Fibroblast of the aortic adventitia (primary cell): ENCODE measurements at places on chromosomes 7 and 10.

- no peak for DNase-seq
These were observed 122.6 kb downstream of the PON1 start for GRCh38 chr7:95201727-95202126.

DNA sequence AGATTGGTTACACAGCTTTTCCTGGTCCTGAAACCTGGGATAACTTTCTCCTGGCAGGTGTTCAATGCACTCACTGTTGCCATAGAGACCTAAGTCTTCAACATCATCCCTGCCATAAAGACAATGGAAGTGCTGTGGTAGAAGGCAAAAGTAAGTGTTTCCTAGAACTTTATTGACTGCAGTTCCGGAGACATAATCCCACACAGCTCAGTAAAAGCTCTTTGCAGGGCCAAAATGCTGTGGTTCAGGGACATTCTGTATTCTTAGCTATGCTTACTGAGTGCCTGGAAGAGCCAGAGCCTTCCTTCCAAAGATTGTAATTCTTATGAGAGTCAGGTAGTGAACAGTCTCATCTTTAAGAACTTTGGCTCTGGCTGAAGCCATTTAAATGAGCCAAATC lies 5.3 kb downstream of the WIPF3 start:
- DNase-seq = no peak

DNA sequence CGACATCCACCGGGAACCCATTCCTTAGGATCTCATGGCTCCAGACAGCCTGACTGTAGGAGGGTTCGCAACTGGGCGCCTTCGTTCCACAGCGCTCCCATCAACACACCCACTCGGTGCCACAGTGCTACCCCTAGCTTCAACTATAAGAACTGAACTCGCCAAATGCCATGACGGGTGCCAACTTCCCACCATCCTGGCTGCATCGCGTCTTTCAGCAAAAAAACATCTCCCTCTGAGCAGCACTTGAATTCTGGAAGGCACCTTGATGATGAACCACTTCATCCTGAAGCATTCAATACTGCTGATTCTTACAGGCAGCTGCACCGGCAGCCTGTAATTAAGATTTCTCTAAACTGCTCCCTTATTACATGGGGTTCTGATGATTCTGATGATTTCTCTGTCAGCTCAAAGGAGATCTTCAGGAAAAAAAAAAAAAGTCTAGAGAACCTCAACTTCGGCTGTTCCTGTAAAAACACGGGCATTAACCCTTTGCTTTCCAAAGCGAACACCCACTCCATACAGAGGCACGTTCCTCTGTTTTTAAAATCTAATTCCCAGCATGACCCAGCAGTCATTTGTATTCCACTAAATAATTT lies 1.3 kb downstream of the CYTH3 start:
- peak; percentile 58 for DNase-seq

DNA sequence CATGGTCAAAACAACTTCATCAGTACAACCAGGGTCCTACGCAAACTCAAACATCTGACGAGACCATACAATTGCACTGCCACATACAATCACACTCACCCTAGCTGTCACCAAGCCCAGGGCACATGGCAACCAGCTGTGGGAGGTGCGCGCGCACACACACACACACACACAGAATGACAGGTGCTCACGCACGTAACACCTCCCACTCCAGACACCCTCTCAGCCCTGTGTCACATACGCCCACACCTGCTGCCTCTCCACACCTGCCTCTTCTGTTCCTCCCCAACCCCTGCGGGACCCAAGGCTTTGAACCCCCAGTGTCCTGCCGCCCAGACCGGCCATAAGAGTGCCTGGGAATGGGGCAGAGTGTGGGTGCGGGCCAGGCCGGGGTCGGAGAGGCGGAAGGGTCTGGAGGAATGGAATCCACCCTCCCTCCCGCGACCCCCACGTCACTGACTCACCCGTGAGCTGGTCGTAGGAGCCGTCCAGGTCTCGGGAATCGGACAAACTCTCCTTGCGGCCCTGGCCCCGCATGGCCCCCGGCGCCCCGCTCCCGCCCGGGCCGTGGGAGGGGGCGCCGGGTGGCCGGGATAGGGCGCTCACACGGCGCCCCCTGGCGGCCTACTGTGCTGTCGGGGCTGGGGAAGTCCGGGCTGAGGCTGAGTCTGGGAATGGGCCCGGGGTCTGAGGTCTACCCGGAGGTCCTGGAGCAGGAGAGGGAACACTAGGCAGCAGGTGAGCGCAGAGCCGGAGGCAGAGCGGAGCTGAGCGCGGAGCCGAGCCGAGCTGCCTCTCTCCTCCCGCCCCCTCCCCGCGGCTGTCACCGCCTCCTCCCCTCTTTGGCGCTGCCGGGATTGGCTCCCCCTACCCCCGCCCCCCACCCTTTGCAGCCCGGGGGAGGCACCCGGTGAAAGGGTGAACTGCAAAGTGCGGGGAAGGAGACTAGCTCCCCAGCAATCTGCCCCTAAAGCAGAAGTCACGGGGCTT lies at the start of gene KCNIP2:
Gene KCNIP2 (minus strand): TSS at position 769 of the 990 bp plus-strand sequence. CDS start 232 bp downstream, at position 537.
- DNase-seq = no peak

GRCh38 chr7:96316949-96317348 lies 4.9 kb downstream of the SLC25A13 start:
- no peak for DNase-seq

GRCh38 chr7:25930492-25931048 lies 221.4 kb upstream of the NFE2L3 start:
- no peak for DNase-seq

DNA sequence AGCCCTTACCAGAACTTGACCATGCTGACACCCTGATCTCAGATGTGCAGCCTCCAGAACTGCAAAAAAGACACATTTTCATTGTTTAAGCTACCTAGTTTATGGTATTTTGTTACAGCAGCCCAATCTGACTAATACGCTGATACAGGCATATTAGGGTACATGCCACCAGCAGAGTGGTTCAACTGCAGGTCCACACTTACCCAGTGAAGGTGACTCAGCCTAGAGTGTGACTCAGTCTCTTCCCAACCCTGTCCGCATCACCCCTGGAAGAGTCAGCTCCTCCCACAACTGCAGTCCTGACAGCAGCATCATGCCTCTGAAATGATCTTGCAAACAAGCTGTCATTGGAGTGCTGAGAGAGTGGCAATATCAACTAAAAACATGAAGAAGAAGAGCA lies 30.8 kb upstream of the GOT1 start:
- peak; percentile 12 for DNase-seq

DNA sequence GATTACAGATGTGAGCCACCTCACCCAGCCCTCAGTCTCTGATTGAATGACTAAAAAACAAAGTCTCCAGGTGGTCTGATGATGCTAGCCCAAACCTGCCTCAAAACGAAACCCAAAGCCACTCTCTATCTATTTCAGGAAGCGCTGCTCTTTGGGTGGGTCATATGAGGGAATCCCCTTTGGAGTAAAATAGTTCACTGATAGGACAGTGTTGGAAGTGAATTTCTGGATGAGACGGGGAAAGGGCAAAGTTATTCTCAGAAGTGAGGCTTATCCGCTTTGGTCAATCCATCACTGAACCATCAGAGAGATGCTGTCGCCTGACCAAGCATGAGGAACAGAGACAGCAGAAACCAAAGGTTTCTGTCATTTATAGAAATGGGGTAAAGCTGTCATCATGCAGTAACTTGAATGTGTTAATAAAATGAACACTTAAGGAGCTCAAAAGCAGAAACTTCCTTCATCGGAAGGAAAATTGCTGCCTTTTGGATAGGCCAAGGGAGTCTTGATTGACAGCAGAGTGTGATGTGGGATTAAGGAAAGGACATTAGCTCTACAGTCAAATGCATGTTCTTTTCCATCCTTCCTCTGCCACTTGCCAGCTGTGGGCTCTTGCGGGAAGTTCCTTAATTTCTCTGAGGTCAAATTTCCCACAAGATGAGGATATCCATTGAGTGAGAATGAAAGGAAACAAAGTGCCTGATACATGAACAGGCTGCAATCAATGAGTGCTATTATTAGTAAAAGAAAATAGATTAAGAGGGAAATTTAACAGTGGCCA lies 64.9 kb upstream of the C1QL3 start:
- no peak for DNase-seq

DNA sequence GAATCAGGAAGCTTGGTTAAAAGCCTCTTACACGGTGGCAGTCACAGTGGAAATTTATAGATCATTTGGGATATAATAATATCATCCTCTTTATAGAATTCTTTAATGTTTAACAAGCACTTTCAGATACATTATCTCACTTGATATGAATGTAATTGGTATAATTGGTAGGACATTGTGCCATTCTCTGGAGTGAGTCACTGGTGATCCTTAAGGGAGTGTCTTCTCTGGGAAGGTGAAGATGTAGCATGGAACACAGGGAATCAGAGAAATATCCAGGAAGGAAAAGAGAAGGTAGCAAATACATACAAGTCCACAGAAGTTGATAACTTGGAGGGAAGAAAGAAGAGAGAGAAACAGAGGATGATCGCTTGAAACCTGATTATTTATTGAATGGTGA lies 9.8 kb downstream of the PTPRZ1 start:
- no peak for DNase-seq

- DNase-seq = no peak
These were observed 165.1 kb downstream of the AHR start for GRCh38 chr7:17463511-17464085.

DNA sequence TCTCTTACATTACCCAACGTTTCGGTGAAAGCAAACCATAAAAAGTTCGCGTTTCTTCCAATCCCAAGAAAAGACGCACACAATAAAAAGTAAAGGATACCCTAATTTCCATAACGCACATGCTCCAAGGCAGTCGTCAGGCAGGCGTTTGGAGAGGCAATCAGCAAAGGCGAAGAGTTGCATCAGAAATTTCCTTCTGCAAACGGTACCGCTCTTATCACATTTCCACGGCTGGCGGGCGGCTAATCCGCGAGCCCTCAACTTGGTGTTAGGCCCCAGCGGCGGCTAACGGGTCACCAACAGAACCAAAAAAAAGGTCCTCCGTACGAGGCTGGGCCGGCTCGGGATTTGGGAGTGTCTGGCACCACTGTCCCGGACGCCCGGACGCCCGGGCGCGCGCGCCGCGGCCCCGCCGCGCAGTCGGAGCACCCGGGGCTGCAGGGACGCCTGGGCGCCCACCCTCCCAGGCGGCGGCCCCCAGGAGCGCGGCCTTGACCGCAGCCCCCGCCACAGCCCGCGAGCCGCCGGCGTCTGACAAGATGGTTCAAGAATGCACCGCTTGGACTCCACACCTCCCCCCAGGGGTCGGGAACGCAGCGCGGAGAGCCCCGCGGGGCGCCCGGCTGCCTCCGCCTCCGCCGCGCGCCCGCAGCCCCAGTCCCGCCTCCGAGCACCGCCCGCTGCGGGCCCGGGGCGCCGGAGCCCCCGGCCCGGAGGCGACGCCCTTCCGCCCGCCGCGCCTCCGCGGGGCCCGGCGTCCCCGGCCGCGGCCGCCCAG lies 9.8 kb upstream of the GRB10 start:
- DNase-seq = peak; percentile 72

DNA sequence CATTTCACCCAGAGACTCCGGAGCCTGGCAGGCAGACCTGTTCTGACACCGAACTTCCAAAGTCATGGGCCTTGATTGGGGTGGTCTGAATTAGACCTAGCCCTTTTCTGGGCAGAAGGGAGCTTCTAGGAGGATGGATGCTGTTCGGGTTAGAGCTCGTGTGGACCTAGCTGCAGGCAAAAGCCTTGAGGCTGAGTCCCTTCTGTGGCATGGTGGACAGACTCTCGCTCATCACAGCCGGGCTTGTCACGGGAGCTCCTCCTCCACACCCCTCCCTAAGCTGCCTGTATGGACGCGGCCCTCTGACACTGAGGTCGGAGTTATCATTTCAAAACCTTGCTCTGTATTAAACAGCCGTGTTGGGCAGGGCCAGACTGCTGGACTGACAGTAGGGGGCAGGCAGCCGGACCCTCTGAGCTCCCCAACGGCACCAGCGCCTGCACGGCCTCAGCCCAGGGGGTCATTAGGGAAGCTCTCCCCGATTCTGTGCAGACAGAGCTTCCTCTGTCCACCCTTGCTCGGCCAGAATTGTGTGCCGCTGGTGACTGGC lies 2.2 kb downstream of the IRF5 start:
- no peak for DNase-seq

GRCh38 chr7:138502023-138502767 lies 42.1 kb downstream of the TRIM24 start:
- peak; percentile 2 for DNase-seq

GRCh38 chr10:129277841-129278240 lies 189.2 kb upstream of the MGMT start:
- no peak for DNase-seq

GRCh38 chr10:1736972-1737221 lies 428 bp downstream of the ADARB2 start:
- DNase-seq = no peak

GRCh38 chr7:153023194-153023592 lies 263.6 kb downstream of the ACTR3B start:
- DNase-seq = no peak

DNA sequence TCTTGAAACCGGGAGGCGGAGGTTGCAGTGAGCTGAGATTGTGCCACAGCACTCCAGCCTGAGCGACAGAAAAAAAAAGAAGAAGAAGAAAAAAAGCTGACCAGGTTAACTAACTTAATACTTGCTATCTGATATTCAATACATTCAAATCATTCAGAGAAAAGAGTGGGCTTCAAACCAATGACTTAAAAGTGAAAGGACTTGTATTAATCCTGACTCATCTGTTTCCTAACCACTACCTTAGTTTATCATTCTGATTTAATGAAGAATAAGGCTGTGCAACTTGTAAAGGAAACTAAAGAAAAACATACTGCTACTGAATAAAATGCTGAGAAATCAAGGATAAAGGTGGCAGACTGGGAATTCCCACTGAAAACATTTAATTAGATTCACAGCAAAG lies 128.4 kb downstream of the NRBF2 start:
- no peak for DNase-seq

DNA sequence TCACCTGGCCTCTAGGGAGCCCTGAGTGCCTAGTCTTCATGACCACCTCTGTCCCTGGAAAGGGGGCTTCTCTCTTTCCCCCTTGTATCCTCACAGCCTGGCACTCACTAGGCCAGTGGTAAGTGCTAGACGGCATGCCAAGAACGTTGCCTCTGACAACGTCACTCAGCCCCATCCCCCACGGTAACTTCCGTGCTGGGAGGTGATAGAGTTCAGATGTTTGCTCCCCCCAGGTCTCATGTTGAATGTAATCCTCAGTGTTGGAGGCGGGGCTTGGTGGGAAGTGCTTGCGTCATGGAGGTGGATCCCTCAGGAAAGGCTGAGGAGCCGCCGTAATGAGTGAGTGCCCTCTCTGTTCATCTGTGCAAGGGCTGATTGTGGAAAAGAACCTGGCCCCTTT lies 343.3 kb upstream of the MKI67 start:
- DNase-seq = no peak

- DNase-seq = no peak
These were observed 2.9 kb upstream of the ADAM8 start for GRCh38 chr10:133279326-133280226.
